ENCODE measurements at places on chromosomes 11 and 22. TPM values are rescaled to one million over a fixed set of nuclear protein-coding genes. Genes with fewer than 3 reads are reported as not detected.
A peak's percentile ranks its signal among the peaks of the same experiment; 100 is the strongest.

SLC16A8 gene
- not detected for total RNA-seq

PLEKHA7 gene
- 0.51 TPM for total RNA-seq

HTR3B gene
- total RNA-seq, result not detected

HEPN1 gene
- total RNA-seq, result not detected

KCNK4 gene
- total RNA-seq, result not detected

LARGE1 gene
- 0.22 TPM for total RNA-seq

DNA sequence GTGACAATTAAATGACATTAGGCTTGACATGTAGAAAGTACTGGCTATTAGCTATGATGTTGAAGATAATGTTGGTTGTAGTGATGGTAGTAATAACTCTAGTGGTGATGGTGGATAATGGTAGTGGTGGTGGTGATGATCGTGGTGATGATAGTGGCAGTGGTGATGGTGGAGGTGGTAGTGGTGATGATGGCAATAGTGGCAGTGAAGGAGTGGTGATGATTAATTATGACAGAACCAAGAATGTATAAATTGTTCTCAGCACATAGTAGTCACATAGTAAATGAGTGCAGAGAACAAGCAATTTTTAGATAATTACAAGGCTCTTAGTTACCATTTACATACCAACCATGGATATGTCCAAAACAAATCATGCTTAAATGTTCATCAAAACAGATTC lies 5.3 kb upstream of the CD44 start:
- peaks cover 20% of the 10 kb centered on the region for H3K27me3 ChIP-seq
- no peaks in the 10 kb centered on the region for H3K36me3 ChIP-seq
- no peak overlapping the region for H3K4me3 ChIP-seq
- peaks cover 2% of the 10 kb centered on the region for H3K4me1 ChIP-seq

DNA sequence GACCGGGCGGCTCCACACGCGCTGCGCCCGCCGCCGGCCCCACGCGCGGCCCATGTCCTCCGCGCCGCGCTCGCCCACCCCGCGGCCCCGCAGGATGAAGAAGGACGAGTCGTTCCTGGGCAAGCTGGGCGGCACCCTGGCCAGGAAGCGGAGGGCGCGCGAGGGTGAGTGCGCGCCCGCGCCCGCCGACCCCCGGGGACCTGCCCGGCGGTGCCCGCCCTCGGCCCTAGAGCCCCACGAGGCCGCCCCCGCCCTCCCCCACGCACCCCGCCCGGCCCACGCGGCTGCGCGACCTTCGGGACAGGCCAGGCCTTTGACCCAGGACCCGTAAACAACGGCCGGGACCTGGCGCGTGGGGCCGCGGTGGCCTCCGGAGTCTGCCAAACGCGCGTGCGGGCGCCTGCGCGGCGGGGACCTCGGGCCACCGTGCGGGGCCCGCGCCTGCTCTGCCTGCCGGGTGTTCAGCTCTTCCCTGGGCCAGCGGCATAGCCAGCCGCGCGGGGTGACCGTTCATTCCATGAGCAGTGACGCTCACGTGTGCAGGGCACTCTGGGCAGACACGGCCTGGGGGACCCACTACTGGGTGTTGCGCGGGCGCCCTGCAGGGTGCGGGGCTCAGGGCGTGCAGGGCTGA lies at the start of gene PARVB:
Gene PARVB, plus strand, starts transcription at position 15 of the 634 bp plus-strand sequence. Its CDS starts 38 bp downstream, at position 53.
- H3K27ac ChIP-seq, result peak within 1 kb of the TSS; percentile 87
- 0 out of 3 replicates have a peak, but pooled peaks cover 4% of the 10 kb centered on the region for H3K36me3 ChIP-seq
- peak within 1 kb of the TSS; percentile 69 for H3K4me3 ChIP-seq
- DNase-seq, result peak; percentile 70
- H3K4me1 ChIP-seq, result peaks cover 51% of the 10 kb centered on the region
- H3K27me3 ChIP-seq, result no peaks in the 10 kb centered on the region

DNA sequence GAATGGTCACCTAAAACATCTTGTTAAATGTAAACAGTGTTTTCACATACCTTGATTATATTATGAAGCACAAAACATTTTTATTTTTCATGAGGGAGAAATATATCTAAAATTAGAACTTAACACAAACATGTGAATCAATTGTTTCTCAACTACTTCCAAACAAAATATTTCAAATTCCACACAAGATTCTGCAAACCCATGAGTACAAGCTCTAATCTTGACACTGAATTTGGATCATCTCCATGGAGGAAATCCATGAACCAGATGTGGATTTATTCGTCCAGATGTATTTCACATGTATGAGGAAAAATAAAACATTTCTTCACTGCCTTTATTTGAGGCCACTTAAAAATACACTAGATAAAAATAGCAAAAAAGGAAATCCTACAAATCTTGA lies 184.2 kb downstream of the SBF2 start:
- DNase-seq, result no peak
- no peaks in the 10 kb centered on the region for H3K36me3 ChIP-seq
- H3K27me3 ChIP-seq, result peaks cover 4% of the 10 kb centered on the region
- no peak overlapping the region for H3K27ac ChIP-seq
- no peak overlapping the region for H3K4me3 ChIP-seq

DNA sequence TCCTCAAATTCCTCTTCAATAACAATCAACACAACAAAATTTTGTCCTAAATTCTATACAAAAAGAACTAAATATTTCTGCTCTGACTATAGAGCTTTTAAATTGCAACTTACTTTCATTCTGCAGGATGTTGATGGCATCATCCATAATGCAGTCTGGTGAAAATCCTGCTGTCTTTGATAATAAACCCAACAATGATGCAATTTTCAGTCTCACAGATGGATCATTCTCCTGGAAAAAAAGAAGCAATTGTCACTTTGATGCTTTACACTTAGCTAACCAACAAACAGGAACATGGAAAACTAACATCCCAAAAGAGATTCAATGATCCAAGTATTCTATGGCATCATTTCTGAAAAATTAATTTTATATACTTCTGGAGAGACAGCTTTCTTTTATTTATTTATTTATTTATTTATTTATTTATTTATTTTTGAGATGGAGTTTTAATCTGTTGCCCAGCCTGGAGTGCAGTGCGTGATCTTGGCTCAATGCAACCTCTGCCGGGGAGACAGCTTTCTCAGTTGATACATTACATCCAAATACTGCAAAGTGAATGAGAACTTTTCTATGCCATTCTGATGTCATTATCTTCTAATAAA lies 13.0 kb downstream of the INTS4 start:
- H3K4me1 ChIP-seq, result no peaks in the 10 kb centered on the region
- no peak for DNase-seq

DNA sequence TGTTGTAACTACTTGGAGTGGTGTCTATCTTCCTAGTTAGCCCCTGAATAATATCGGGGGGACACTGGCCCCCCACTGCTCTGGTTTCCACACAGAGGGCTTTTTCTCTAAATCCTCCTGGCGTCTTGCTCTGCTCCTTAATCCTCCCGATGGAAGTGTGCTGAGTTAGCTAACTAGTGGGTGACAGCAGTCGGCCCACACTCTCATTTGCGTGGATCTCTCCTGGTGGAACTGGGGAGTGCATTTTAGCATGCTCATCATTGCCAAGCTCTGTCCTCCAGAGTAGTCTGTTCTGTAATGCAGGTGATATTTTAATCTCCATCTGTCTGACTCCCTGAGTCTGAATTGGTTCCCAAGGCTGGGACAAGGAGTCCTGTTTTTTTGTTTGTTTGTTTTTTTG lies 46.1 kb upstream of the RASSF10 start:
- no peaks in the 10 kb centered on the region for H3K4me1 ChIP-seq
- H3K27me3 ChIP-seq, result no peaks in the 10 kb centered on the region
- no peak for DNase-seq
- H3K27ac ChIP-seq, result no peak overlapping the region
- no peak overlapping the region for H3K4me3 ChIP-seq
- peaks cover 57% of the 10 kb centered on the region for H3K36me3 ChIP-seq

GRCh38 chr11:118436639-118437207 lies 431 bp downstream of the KMT2A start:
- H3K27ac ChIP-seq, result peak overlapping the region; percentile 89
- H3K27me3 ChIP-seq, result no peaks in the 10 kb centered on the region
- peaks cover 37% of the 10 kb centered on the region for H3K4me1 ChIP-seq
- H3K4me3 ChIP-seq, result peak overlapping the region; percentile 91

DNA sequence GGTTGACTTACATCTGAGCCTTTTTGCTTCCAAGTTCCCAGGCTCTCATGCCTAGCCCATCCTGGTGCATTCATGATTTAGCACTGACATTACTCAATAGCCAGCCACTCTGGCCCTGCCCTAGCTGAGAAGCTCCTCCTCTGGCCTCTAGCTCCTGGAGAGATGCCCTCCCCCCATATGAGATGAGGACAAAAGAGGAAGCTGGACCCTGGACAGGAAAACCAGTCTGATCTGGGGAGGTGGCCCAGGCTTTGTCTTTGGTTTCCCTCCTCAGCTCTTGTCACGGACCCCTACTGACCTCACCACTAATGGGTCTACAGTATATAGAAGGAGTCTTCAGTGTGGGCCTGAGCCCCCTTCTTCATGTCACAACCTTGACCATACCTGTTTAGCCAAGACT lies 3.0 kb downstream of the RHOG start:
- H3K27me3 ChIP-seq, result no peaks in the 10 kb centered on the region
- H3K27ac ChIP-seq, result peak overlapping the region; percentile 86
- no peak for DNase-seq
- H3K4me1 ChIP-seq, result peaks cover 66% of the 10 kb centered on the region
- peak overlapping the region; percentile 89 for H3K4me3 ChIP-seq
- peaks cover 50% of the 10 kb centered on the region for H3K36me3 ChIP-seq

- H3K4me1 ChIP-seq, result peaks cover 31% of the 10 kb centered on the region
- H3K4me3 ChIP-seq, result no peak overlapping the region
- peaks cover 78% of the 10 kb centered on the region for H3K36me3 ChIP-seq
- no peaks in the 10 kb centered on the region for H3K27me3 ChIP-seq
- peak; percentile 46 for DNase-seq
These were observed 22.8 kb downstream of the NPAT start for GRCh38 chr11:108199446-108200321.

DNA sequence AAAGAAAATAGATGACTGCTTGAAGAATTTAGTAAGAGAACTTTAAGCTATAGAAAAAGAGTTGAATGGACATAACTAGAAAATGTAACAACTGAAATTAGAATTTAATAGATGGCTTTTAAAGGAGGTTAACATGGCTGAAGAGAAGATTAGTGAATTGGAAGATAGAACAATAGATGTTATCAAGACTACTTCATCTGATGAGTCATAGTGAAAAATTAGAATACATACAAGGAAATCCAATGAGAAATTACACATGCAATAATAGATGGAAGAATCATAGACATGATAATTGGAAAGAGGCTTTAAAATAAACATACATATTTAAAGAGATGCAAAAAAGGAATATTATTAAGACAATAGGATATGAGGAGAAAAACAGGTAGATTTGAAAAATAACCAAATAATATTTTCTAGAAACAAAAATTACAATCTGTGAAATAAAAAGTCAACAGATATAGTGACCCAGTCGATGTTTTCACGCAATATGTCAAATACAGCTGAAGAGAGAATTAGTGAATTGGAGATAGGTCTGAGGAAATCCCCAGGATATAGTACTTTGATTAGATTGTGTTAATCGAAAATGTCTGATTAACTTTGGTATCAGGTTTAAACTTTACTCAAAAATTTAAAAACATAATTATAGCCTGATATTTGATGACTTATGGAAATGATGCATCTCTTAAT lies 28.2 kb downstream of the CAT start:
- H3K4me3 ChIP-seq, result no peak overlapping the region
- no peak overlapping the region for H3K27ac ChIP-seq
- H3K27me3 ChIP-seq, result no peaks in the 10 kb centered on the region

DNA sequence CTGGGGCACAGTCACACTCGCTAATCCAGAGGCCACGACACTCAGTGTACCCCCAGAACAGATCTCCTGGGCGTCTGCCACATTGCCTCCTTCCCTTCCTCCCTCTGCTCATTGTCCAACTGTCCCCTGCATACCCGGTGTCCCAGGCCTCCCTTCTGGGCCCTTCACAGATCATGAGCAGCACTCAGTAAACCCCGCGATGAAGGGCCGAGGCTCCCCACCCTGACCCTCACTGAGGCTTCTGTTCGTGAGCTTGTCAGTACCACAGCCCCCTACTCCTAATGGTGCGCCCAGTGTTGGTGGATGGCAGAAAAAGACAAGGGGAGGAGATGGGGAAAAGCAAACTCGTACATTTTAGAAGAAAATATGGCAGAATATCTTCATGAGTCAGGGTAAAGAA lies 12.6 kb downstream of the RSPH14 start:
- H3K27ac ChIP-seq, result no peak overlapping the region
- no peaks in the 10 kb centered on the region for H3K4me1 ChIP-seq
- no peak overlapping the region for H3K4me3 ChIP-seq
- DNase-seq, result no peak
- no peaks in the 10 kb centered on the region for H3K36me3 ChIP-seq
- peaks cover 52% of the 10 kb centered on the region for H3K27me3 ChIP-seq

DNA sequence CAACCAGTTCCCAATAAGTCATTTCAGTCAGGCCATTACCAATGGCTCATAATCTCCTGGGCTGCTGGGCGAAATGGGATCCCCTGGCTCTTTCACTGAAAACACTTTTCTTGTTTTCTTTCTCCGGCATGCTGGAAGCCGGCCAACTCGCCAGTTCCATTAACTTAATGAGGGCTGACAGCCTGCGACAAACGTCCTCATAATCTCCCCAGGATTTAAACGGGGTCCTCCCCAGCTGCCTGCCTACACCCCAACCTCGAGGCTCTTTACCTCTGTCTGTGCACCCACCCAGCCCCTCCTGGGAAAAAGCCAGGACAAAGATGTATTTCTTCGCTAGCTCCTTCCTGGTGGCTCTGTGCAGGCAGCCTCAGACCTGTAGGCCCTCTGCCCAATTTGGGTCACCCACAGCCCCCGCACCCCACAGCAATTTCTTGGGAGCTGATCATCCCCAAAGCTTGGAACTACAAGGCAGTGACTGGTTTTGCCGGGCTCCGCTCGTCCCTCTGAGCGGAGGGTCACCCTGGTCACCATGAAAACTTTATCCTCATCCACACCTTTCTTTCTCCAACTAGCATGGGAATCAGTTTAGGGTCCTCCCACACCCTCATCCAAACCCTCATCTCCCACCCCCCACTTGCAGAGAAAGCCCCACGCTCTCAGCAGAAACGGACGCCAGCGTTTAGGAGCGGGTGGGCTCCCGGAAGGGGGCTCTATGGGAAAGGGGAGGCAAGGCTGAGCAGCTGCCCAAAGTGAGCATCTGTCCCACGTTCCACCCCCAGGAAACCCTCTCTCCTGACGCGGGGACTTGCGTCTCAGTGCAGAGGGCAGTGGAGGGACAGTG lies 51.1 kb upstream of the KCNQ1OT1 start:
- H3K4me3 ChIP-seq, result no peak overlapping the region
- peaks cover 38% of the 10 kb centered on the region for H3K4me1 ChIP-seq
- DNase-seq, result no peak
- no peaks in the 10 kb centered on the region for H3K36me3 ChIP-seq

- peaks cover 11% of the 10 kb centered on the region for H3K27me3 ChIP-seq
- no peak overlapping the region for H3K27ac ChIP-seq
- no peak for DNase-seq
- peaks cover 2% of the 10 kb centered on the region for H3K4me1 ChIP-seq
- no peak overlapping the region for H3K4me3 ChIP-seq
These were observed 136.0 kb upstream of the SORL1-AS1 start for GRCh38 chr11:121588747-121589146.

GRCh38 chr22:39269095-39269790 lies 24.5 kb upstream of the PDGFB start:
- no peak for DNase-seq
- no peaks in the 10 kb centered on the region for H3K27me3 ChIP-seq
- peaks cover 18% of the 10 kb centered on the region for H3K4me1 ChIP-seq
- no peak overlapping the region for H3K27ac ChIP-seq

Measured in K562 (cell line).